H1 (cell line): ENCODE measurements at places on chromosomes 13 and 19. TPM values are rescaled to one million over a fixed set of nuclear protein-coding genes. Genes with fewer than 3 reads are reported as not detected.

- no peak for DNase-seq
- no peaks in the 10 kb centered on the region for H3K27me3 ChIP-seq
- no peak overlapping the region for H3K27ac ChIP-seq
- no peak overlapping the region for H3K4me3 ChIP-seq
- no peaks in the 10 kb centered on the region for H3K4me1 ChIP-seq
Measured at GRCh38 chr13:106630650-106631049, 62.7 kb upstream of the ARGLU1 start.

- H3K4me3 ChIP-seq = no peak overlapping the region
- H3K27ac ChIP-seq = no peak overlapping the region
- no peaks in the 10 kb centered on the region for H3K36me3 ChIP-seq
- peaks cover 5% of the 10 kb centered on the region for H3K4me1 ChIP-seq
- H3K27me3 ChIP-seq = no peaks in the 10 kb centered on the region
Measured at GRCh38 chr13:110259651-110260050, 47.3 kb downstream of the COL4A1 start.

GRCh38 chr13:27924529-27925141 is 4.8 kb downstream of the PDX1 start:
- no peak overlapping the region for H3K27ac ChIP-seq
- peaks cover 14% of the 10 kb centered on the region; the same call in 1 of the 2 replicates for H3K36me3 ChIP-seq
- H3K4me1 ChIP-seq = peaks cover 21% of the 10 kb centered on the region

GRCh38 chr13:72180253-72180952 is 313.4 kb upstream of the DACH1 start:
- no peak overlapping the region for H3K27ac ChIP-seq
- no peak overlapping the region for H3K4me3 ChIP-seq
- H3K4me1 ChIP-seq = no peaks in the 10 kb centered on the region
- H3K36me3 ChIP-seq = no peaks in the 10 kb centered on the region
- no peaks in the 10 kb centered on the region for H3K27me3 ChIP-seq

DNA sequence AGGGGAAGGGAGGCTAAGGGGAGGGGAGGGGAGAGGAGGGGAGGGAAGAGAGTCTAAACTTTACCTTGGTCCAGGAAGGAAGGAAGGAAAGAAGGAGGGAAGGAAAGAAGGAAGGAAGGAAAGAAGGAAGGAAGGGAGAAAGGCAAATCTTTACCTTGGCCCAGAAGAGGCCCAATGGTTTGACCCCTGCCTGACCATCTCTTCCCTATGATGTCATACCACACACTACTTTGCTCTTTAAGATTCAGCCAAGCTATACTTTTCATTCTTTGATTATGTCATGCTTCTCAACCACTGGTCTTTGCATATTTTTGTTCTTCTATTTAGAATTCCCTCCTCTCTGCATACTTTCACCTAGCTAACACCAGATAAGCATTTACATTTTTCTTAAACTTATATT is 1077.5 kb downstream of the PCDH9 start:
- H3K4me3 ChIP-seq = no peak overlapping the region
- no peak for DNase-seq
- H3K4me1 ChIP-seq = no peaks in the 10 kb centered on the region

Gene LIM2
- 0.13 TPM in 1 of 2 replicates, not detected in the other for polyA plus RNA-seq

Gene KLK10
- polyA plus RNA-seq = 9.7 and 12.4 TPM in 2 replicates
